ENCODE measurements at places on chromosomes 11 and 22. TPM values are rescaled to one million over a fixed set of nuclear protein-coding genes. Genes with fewer than 3 reads are reported as not detected.

- no peak for DNase-seq
Observed at GRCh38 chr11:35289821-35290220, 129.5 kb downstream of the SLC1A2 start.

GRCh38 chr22:41256254-41257253 is 15.8 kb upstream of the CHADL start:
- no peak for DNase-seq

GRCh38 chr22:36871669-36872081 is 10.9 kb downstream of the NCF4 start:
- DNase-seq, result no peak

DNA sequence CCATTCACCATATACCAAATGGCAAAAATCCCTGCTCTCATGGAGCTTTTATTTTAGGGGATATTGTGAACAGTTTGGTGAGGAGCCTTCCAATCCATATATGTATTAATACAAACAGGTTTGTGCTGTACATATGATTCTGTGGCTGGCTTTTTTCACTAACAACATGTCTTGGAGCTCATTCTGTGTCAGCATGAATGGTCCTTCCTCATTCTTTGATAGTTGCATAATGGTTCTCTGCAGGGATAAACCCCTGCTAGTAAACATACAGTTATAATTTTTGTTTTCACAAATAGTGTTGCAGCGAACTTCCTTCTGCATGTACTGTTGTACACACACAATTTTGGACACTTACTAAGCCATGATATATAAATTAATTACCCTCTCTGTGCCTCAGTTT is 8.3 kb downstream of the PRR5L start:
- DNase-seq, result no peak

MS4A6E gene
- not detected for total RNA-seq

OR6A2 gene
- total RNA-seq, result not detected

- no peak for DNase-seq
Observed at GRCh38 chr11:121476379-121477032, 23.7 kb upstream of the SORL1-AS1 start.

- DNase-seq, result no peak
Observed at GRCh38 chr11:116256215-116256614, 516.6 kb downstream of the BUD13 start.

DNA sequence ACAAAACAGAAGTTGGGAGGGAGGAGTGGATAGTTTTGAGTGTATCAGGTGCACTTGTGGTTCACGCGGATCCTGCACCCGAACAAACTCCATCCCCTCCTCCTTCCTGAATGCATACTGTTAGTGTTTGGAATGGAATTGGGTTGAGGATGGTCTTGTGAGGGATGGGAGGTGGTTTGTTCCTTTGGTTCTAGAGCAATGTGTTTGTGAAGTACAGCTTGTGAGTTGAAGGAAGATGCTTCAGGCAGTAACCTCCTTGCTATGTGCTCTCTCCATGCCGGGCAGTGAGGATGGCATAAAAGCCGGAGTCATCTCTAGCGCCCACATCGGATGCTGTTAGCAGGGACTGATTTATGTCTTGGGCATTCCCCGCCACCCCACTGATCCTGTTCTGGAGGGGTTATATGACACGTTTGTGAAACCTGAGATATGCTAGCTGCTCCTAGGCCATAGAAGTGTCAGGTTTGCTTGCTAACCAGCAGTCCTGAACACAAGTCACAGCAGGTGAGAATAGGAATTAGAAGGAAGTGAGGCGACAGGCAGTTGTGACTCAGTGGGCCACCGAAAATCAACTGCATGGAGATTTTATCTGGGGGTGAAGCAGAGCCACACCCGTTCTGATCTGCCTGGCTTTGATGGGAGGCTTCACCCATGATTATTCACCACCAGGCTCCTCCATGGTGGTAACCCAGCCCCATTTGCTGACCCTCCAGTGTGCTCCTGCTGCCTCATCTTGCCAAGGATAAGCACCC is 2.2 kb downstream of the BCR start:
- peak; percentile 41 for DNase-seq

DNA sequence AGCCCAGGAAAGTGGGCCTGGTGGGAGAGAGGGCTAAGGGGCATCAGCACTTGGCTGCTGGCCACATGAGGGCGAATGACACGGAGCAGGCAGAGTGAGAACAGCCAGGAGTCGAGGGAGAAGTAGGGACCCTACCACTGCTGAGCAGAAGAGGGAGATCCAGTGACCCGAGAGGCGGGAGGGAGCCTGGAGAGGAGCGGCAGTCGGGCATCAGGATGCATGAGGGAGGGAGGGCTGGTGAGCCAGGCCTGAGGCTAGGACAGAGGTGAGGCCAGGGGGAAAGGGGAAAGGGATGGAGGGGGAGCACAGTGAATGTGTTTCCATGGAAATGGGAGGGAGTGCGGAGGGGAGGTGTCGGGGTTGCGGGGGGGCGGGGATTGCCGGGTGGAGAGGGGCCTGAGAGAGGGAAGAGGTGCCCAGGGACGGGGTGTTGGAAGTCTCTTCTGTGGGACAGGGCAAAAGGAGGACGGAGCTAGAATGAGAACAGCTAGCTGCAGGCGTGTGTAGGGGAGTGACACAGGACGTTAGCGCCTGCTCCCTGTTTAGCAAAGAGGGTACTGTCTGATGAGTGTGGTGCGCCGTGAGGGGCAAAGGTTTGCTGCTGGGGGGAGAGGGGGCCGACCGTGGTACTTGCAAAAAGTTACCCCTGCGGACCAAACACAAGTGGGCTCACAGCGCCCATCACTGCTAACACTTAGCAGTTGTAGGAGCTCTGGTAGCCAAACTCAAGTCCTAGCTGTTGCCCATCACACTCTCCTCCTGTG is 37.1 kb upstream of the WNT11 start:
- no peak for DNase-seq

DRD4 gene
- 1.4 TPM for total RNA-seq

VPREB1 gene
- not detected for total RNA-seq

- no peak for DNase-seq
Observed at GRCh38 chr22:20083157-20083890, 3.3 kb downstream of the DGCR8 start.

DNA sequence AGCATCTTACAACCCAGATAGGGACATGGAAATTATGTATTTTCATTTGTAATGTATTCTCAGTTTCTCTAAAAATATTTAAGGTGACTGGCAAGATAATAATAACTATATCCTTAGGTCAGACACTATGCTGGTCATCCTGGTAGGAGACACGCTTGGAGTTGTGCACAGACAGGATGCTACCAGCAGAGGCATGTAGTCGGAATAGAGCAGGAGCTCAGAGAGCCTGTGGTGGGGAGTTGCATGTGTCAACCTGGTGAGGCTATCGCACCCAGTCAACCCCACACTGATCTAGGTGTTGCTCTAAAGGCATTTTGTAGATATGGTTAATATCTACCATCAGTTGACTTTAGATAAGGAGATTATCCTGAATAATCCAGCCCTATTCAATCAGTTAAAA is 318.5 kb downstream of the MIAT start:
- DNase-seq, result no peak

PRRG4 gene
- not detected for total RNA-seq

GRCh38 chr22:33923033-33923432 is 2.8 kb upstream of the LARGE1 start:
- no peak for DNase-seq

TMEM86A gene
- total RNA-seq, result 6.7 TPM

GRCh38 chr11:73070653-73071052 is 71.5 kb downstream of the FCHSD2 start:
- no peak for DNase-seq

GRCh38 chr11:27735281-27735680 is 35.0 kb upstream of the BDNF start:
- no peak for DNase-seq

GRCh38 chr22:30809086-30809485 is 114.4 kb downstream of the OSBP2 start:
- DNase-seq, result no peak

DNA sequence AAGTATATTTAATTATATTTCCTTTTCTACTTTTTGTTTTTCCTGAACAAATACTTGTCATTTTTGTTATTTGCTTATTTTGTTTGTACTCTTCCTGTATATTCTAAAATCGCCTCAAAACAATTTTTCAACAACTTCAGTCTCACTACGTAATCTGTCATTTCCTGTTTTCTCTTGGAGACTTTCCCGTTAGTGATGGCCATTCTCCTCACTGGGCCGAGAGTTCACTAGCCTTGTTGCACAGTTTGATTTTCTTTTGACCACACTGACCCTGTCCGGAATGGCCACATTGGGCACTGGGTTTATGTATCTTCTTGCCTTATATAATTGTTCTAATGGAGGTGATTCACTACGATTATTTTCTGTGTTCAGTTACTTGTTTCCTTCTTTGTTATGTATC is 726.1 kb downstream of the FAM181B start:
- DNase-seq, result no peak

DNA sequence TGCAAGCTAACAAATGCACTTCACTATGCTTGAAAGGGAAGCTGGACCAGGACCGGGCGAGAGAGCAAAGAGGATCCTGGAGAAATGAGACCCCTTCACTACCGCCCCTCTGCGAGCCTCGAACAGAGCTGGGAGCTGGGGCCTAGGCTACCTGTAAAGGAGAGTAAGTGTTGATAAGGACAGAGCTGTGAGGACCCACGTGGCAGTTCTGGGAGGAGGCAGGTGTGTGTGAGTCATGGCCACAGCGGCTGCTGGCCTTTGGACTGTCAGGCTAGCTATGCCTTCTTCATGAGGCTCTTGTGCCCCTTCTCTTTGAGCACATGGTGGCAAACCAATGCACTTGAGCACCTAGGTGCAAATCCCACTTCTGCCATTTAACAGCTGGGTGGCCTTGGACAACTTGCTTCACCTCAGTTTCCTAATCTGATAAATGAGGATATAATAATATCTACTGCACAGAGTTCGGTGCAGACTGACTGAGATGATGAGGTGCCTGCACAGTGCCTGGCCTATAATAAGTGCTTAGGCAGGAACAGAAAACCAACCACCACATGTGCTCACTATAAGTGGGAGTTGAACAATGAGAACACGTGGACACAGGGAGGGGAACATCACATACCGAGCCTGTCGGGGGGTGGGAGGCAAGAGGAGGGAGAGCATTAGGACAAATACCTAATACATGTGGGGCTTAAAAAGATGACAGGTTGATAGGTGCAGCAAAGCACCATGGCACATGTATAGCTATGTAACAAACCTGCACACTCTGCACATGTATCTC is 35.3 kb upstream of the KCNJ11 start:
- no peak for DNase-seq

DNA sequence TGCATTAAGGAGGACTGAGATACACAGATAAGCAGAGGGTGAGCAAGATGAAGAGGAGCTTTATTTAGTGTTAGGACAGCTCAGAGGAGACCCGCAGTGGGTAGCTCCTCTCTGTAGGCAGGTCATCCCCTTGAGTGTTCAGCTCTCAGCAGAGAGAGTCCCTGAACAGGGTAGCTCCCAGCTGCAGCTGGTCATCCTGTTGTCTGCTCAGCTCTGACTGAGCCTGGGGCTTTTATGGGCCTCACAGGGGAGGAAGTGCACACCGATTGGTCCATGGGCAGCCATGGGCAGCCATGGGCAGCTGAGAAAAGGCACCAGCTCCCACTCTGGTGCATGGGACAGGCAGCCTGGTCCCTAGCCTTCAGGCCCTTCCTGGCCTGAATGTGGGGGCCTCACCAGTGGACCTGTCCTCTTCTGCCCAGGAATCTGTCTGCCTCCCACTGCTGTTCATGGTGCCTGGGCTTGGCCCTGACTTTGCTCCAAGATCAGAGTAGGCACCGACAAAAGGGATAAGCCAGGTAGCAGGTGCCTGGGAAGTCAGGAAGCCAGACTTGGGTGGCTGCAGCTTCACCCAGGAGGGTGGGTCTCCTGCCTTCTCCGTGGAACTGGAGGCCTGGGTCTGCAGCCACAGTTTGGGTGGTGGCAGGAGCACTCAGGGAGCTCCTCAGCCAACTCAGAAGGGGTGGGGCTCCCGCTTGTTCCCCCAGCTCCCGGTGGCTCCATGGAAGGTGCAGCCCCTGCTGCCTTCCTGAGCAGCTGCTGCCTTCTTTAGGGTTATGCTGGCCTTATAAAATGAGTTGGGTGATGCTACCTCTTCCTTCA is 54.7 kb downstream of the MYEOV start:
- no peak for DNase-seq

DNA sequence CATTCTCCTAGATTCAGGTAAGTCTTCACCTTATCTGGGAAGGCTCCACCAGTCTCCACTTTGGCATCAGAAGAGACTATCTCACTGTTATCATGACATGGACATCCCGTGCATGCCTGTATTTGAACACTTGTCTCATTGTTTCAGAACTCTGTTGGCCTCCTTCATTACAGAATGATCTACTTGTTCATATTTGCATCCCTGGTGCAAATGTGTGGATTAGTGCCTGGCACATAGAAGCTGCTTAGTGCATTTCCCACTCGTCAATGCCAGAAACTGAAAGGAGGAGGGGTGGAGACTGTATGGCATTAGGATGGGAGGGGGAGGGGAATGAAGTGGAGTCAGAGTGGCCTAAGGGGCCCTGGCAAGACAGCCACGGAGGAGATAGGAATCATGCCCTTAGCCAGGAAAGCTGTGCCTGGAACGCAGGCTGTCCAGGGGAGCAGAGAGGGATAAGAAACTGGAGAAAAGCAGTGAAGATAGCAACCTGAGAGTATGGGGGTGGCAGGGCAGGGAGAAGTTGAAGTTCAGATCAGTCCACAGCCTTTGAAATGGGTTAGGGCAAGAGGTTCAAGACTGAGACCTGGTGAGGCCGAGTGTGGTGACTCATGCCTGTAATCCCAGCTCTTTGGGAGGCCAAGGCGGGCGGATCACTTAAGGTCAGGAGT is 53.8 kb upstream of the CAPRIN1 start:
- no peak for DNase-seq

UPB1 gene
- 0.85 TPM for total RNA-seq

- DNase-seq, result peak; percentile 16
Observed at GRCh38 chr11:62104816-62105653, 18.8 kb upstream of the INCENP start.

- peak; percentile 43 for DNase-seq
Observed at GRCh38 chr11:125941619-125942611, 3.9 kb upstream of the VSIG10L2 start.

GRCh38 chr11:12075822-12076821 is 34.3 kb upstream of the MICAL2 start:
- no peak for DNase-seq

DNA sequence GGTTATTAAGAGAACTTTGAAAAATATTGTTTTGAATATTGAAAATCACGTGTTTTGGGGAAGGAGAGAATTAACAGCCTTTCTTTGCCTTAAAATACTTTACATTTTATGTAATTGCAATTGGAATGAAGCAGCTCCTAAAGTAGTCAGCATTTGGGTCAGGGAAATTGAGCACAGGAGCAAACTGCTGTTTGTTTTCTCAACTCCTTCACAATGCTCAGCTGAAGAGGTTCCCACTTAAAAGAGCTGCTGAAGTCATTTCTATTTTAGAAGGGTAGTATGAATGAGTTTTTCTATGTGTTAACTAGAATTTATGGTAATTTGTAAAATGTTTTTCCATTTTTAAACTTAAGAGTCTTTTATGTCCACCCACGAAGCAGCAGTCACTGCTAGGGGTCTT is 8.1 kb upstream of the UCP2 start:
- no peak for DNase-seq

TRPM5 gene
- 0.60 TPM for total RNA-seq

DNA sequence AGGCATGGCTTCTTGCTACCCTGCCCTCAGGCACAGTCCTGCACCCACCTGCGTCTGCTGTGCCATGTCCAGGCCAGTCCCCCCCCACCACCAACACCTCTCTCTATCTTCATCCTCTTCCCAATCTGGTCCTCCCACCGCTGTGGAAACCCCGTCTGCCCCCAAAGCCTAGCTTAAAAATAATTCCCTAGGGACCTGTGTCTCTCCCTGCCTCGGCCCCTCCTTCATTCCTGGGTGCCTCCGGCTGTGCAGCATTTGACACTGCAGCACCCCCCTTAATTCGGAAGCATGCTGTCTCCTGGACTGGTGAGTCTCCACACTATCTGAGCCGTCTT is 2.5 kb upstream of the ASCL2 start:
- DNase-seq, result no peak
